ENCODE measurements at places on chromosomes 11 and 22. TPM values are rescaled to one million over a fixed set of nuclear protein-coding genes. Genes with fewer than 3 reads are reported as not detected.
A peak's percentile ranks its signal among the peaks of the same experiment; 100 is the strongest.

The CD6 gene
- 47.3 TPM for polyA plus RNA-seq

DNA sequence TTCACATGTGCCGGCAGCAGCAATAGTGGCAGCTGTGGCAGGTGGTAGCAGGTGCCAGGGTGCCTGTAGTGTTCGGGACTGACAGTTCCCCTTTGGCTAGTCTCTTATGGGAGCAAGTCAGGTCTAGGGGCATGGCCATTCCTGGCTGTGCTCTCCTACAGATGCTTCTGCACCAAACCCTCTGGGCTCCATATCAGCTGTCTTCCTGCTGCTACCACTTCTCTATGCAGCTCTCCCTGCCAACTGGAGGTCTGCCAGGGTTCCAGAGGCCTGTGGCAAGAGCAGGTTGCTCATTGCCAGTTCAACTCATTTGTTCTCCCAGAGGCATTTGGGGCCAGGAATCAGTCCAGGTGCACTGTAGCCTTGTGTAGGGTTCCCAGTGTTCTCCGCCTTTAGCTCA lies 473.7 kb downstream of the JRKL start:
- no peak for DNase-seq

The SLC35F2 gene
- 3.9 TPM for polyA plus RNA-seq

GRCh38 chr22:39652990-39653786 lies 82.6 kb downstream of the CACNA1I start:
- DNase-seq: no peak

DNA sequence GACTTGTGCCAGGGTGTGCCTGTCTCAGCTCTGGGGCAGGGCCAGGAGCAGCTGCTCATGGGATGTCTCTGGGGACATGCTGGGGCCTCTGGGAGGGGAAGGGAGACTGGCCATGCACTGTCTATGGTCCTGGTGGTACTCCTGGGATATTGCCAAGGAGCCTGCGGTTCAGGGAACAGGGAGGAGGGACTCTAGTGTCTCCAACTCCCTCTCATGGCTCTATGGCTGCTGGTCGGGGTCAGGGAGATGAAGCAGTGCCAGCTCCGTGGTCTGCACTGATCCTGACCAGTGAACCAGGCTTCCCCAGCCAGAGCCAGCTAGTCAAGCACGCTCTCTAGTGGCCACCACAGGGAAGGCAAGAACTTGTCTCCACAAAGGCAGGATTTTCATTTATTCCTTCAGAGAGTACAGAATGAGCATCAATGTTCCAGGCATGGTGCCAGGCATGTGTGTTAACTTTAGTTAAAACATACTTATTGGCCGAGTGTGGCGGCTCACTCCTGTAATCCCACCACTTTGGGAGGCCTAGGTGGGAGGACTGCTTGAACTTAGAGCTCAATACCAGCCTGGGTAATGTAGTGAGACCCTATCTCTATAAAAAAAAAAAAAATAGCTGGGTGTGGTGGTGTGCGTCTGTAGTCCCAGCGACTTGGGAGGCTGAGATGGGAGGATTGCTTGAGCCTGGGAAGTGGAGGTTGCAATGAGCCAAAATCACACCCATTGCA lies 2.5 kb upstream of the BEST1 start:
- DNase-seq: peak; percentile 61

The MMP3 gene
- not detected for polyA plus RNA-seq

- no peak for DNase-seq
Observed at GRCh38 chr11:116605543-116606459, 167.0 kb downstream of the BUD13 start.

- DNase-seq: no peak
Observed at GRCh38 chr11:1988667-1989317, 8.8 kb downstream of the H19 start.

GRCh38 chr11:7691759-7692350 lies 14.4 kb downstream of the OVCH2 start:
- no peak for DNase-seq

The SLC17A6 gene
- not detected for polyA plus RNA-seq

GRCh38 chr22:25837288-25837900 lies 95.4 kb downstream of the MYO18B start:
- DNase-seq: no peak

The PRCP gene
- polyA plus RNA-seq: 104 TPM

DNA sequence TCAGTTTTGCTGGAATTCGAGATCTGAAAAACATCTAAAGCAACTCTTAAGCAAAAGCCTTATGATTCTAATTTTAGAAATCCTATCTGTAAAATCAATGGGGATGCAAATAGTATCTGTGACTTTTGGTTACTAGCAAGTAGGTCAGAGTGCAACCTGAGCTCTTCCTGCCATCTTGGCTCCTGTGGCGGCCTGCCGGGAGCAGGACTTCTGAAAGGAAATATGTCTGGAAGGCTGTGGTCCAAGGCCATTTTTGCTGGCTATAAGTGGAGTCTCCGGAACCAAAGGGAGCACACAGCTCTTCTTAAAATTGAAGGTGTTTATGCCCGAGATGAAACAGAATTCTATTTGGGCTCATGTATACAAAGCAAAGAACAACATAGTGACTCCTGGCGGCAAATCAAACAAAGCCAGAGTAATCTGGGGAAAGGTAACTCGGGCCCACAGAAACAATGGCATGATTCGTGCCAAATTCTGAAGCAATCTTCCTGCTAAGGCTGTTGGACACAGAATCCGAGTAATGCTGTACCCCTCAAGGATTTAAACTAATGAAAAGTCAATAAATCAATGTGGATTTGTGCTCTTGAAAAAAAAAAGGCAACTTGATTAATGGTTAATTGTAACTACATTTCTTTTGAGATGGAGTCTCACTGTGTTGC lies 1.7 kb downstream of the SAMM50 start:
- DNase-seq: no peak

The SYT8 gene
- not detected for polyA plus RNA-seq

DNA sequence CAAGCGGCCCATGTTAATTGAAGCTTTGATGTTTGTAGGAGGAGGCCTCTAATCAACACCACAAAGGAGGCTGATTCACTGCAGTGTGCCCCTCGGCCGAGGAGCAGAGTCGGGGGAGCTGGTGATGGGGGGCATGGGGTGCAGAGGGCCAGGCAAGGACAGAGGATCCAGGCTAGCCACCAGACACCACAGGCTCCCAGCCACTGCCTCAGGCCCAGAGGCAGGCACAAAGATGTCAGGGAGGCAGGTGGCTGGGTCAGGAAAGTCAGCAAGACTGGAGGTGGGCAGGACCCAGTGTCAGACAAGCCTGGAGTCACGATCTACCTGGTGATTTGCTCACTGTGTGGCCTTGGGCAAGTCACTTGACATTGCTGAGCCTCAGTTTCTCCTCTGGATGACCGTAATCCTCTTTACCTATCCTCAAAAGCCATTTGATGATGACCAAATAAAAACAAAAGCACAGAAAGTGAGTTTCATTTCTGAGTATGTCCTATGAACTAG lies 121.0 kb downstream of the BUD13 start:
- DNase-seq: no peak

The ARHGAP20 gene
- not detected for polyA plus RNA-seq

GRCh38 chr11:119015054-119015611 lies 3.0 kb downstream of the RPS25 start:
- no peak for DNase-seq

DNA sequence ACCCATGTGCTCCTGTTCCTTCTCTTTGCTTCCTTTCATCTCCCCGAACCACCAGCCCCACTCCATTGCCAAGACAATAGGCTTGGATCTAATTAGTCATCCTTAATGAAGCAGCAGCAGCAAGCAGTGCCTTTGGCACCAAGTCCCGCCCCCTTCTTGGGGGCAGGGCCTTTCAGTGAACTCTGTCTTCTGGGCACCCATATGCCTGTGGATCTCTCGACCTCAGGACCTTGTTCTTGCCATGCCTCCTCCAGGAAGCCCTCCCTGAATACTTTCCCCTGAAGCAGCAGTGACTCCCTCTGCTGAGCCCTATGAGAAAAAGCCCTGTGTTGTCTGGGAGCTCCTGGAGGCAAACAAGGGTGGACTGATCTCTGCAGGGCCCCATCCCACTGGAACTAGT lies 32.1 kb downstream of the ARHGEF17 start:
- DNase-seq: no peak

- no peak for DNase-seq
Observed at GRCh38 chr11:3208272-3208671, 10.3 kb downstream of the MRGPRG start.

DNA sequence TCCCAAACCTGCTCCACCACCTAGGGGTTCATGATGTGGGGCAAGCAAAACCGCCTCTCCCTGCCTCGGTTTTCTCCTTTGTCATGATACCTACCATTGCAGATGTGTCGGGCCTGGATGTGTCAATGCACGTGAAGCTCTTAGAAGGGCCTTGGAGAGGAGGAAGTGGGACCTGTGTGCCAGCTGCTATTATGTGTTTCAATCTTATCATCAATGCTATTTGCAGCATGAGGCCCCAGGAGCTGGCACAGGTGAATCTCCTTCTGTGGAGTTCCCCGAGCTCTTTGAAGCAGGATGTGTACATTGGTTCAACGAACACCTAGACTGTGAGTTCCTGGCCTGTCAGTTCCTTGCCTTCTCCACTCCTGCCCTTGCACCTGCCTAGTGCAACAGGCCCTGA lies 331.6 kb downstream of the CTTN start:
- no peak for DNase-seq

- DNase-seq: no peak
Observed at GRCh38 chr11:125261588-125261987, 97.0 kb downstream of the PKNOX2 start.

DNA sequence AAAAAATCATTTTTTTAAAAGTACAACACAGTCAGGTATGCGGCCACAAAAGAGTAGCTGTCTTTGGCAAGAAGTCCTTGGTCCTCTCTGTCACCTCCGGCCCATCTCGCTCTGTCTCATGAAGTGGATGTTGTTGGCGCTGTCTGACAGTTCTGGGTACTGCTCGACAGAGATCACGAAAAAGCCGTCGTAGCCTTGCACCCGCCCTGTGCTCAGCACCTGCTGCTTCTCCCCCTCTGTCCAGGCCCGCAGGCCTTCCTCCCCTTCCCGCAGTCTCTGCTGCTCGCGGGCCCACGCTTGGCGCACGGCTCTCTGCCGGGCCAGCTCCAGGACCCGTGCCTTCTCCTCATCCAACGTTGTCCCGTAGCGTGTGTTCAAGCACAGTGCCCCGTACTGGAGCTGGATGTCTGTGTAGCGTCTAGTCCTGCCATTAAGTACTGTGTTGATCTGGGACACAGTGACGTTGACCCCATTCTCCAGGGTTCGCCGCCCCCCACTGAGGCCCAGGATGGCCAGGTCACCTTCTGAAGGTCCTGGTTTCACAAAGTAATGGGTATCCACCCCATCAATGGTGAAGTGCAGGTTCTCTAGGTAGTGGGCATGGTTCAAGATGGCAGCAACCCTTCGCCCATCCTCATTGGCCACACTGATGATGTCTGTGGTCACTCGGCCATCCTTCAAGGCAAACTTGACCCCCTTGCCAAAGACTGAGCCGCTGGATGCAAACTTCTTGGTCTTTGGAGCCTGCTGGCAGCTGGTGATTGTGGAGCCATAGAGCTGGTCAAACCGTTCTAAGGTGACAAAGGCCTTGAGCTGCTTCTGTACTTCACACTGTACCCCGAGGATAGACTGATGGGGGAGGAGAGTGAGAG lies 83.5 kb upstream of the NARS2 start:
- DNase-seq: no peak

The KCNQ1 gene
- 0.13 TPM for polyA plus RNA-seq

DNA sequence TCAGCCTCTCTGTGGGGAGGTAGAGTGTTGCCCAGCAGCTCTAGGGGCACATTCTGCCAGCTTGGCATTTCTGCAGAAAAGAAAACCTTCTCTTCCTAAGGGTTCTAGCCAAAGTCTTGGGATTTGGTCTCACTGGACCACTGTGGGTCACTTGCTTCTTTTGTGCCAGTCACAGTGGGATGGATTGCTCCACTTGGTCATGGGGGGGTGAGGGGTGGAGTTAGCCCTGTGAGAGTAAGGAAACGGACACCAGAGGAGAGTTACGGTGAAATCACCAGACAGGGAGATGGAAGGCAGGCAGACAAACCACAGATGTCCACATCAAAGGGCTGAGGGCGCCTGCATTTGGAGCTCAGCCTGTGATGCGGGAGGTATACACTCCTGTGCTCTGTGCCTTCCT lies 10.8 kb downstream of the SGSM1 start:
- DNase-seq: no peak

DNA sequence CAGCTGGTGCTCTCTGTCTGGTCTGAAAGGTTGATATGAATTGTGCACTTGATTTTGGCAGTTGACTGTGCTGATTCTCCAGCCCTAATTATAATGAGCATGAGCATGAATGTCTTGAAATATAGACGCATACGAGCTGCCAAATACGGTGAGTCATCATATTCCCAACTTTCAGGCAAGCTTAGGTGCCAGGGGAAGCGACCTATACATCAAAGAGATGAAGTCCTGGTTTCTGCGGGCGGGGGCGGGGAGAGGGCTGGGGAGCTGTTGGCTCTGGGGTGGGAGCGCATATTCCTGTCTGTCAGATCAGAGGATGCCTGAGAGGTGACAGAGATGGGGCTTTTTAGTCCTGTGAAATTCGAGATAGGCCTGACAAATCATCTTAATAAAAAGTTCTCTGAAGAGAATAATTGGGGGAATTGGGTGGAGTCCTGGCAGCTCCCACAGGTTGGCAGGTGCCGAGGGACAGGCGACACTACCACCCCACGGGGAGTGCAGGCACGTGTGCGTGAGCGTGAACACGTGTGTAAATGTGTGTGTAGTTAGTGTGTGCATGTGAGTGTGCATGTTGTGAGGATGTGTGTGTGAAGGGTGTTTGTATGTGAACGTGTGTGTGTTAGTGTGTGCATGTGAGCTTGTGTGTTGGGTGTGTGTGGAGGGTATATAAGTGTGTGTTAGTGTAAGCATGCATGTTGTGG lies 865.3 kb downstream of the TBC1D22A start:
- no peak for DNase-seq

DNA sequence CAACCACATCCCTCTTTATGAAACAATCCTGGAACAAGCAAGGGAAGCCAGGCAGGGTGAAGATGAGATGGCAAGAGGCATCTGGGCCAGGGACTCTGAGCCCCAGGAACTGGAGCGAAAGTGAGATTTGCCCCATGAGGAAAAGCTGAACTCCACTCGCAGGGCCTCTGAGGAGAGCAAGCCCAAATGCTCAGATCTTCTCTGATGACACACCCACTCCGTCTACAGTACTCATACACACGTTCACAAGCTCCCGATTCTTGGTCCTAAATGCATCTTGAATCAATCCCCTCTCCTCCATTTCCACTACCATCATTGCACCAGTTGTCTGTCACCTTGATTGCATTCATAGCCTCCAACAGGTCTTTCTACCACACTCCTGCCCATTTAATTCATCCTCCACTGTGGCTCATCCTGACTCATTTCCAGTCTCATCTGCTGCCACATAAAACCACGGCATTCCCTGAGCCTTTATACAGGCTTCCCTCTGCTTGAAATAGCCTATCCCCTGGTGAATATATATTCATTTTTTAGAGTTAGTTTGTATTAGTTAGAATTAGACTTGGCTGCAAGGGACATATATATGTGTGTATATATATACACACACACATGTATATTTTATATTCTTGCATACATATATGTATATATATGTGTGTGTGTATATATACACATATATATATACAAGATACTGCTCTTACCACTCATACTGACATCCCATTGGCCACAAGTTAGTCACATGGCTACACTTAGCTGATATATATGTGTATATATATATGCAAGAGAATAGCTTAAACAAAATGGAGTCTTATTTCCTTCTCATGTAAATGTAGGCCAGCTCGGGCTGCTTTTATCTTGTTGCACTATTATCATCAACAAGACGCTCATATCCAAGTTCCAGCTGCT lies 1.4 kb upstream of the APOA5 start:
- no peak for DNase-seq

- no peak for DNase-seq
Observed at GRCh38 chr11:47278769-47279168, 8.8 kb downstream of the MADD start.

- DNase-seq: no peak
Observed at GRCh38 chr11:11284481-11284880, 68.6 kb downstream of the CSNK2A3 start.

The SLC37A2 gene
- polyA plus RNA-seq: 2.1 TPM

- no peak for DNase-seq
Observed at GRCh38 chr11:133898031-133898769, 52.9 kb upstream of the SPATA19 start.
